Breast epithelium (tissue), 4 donors: ENCODE measurements at places on chromosomes 6 and 20. TPM values are rescaled to one million over a fixed set of nuclear protein-coding genes. Genes with fewer than 3 reads are reported as not detected.

DNA sequence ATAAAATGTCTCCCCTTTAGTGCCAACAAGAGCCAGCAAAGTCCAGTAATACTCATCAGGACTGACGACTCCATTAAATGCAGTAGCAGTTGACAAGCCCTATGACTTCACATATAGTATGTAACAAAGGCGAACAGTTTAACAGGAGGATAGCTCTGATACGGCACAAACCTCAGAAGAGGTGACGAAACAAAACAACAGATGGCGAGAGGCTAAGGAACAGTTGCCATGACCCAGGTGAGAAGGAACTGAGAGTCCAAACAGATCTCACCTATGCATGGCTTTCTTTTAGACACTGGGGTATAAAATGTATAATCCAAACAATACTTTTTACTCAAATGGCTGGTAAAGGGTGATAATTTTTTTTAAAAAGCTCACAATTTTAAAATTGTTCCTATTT is 37.1 kb downstream of the SYNE1 start:
- H3K27ac ChIP-seq: no peak overlapping the region
- H3K36me3 ChIP-seq: no peaks in the 10 kb centered on the region
- no peaks in the 10 kb centered on the region for H3K4me1 ChIP-seq
- H3K4me3 ChIP-seq: no peak overlapping the region
- H3K27me3 ChIP-seq: no peaks in the 10 kb centered on the region
- no peak for DNase-seq

- H3K36me3 ChIP-seq: no peaks in the 10 kb centered on the region
- H3K27ac ChIP-seq: no peak overlapping the region
Observed at GRCh38 chr6:54426995-54427394, 118.8 kb downstream of the TINAG start.

DNA sequence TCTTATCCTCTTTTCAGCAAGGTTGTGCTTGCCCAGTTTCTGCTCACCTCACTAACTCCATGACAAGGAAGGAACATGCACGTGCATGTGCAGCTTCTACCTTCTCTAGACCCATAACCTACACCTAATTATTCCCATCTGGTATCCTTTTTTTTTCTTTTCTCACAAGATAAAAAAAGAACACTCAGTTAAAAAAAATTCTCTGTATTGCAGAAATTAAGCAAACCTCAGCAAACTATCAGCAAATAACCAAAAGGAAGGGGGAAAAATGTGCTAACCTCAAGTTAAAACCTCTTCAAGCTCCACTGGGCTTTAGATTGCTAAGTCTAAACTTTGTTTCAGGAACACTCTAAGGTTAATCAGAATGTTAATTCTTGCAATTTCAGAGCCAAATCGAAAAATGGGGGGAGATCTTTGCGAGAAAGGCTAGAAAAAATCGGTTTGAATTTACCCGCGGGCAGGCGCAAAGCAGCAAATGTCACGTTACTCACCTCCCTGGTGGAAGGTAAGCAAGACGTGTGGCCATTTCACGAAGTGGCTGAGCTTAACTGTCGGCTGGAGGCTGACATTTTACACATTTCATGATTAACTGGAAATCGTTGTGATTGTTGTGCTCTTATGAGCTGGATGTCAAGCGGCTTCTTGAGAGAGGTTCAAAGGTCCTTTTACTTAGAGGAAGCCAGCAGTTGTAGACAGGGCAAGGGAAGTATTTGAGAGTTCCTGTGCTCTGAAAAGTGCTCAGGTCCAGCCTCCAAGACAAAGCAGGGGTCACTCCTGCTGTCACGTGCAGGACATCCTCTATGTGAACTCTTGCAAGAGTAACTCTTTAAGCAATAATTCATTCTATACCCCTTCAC is 19.1 kb downstream of the TFAP2B start:
- no peak overlapping the region for H3K4me3 ChIP-seq
- no peaks in the 10 kb centered on the region for H3K4me1 ChIP-seq
- no peaks in the 10 kb centered on the region for H3K27me3 ChIP-seq
- no peak for DNase-seq
- no peak overlapping the region for H3K27ac ChIP-seq

DNA sequence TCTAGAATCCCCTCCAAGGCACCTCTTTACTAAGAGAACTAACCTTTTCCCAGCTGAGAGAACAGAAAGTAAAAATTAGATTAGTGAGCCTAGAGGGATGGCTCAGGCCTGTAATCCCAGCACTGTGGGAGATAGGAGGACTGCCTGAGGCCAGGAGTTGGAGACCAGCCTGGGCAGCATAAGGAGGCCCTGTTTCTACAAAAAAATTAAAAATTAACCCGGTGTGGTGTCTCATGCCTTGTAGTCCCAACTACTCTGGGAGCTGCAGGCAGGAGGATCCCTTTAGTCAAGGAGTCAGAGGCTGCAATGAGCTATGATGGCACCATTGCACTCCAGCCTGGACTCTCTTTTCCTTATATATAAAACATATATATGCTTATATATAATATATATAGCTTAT is 5.5 kb upstream of the OOEP start:
- no peaks in the 10 kb centered on the region for H3K27me3 ChIP-seq
- H3K36me3 ChIP-seq: no peaks in the 10 kb centered on the region
- no peaks in the 10 kb centered on the region for H3K4me1 ChIP-seq
- no peak overlapping the region for H3K4me3 ChIP-seq
- DNase-seq: no peak

DNA sequence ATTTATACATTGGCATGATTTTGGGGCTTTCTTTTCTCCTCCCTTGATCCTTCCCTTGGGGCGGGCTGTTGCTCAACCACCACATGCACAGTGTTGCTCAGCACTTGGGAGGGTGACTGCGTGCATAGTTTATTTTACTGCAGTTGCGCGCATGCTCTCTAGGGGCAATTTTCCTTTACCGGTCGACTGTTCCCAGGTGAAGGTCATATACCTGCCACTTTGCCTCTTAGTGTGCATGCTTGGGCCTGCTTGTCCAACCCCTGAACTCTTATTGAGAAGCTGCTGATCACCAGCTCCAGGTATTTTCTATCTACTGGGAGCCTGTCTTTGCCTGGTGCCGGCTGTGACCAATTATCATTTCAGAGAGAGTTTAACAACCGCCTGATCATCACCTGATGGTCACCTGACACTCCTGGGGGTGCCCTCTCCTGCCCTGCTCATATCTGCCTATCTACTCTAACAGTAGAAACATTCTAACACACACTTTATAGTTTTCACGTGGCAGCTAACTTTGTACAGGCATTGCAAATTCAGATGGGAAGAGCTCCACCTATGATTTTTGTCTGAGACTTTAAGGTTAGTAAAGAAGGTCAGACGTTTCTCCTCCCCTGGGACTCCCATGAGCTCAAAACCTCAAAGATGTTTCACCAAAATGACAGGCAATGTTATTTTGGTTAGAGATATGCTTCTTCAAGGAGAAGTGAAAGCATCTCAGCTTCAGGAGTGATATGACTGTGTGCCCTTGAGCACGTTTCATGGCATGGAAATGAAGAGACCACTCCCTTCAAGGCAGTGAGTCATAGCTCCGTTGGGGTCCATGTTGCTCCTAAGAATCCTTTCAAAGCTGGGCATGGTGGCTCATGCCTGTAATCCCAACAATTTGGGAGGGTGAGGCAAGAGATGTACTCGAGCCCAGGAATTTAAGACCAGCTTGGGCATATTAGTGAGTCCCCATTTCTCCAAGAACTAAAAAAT is 227.5 kb upstream of the MYLIP start:
- no peak overlapping the region for H3K27ac ChIP-seq
- H3K4me1 ChIP-seq: no peaks in the 10 kb centered on the region
- no peak for DNase-seq
- H3K4me3 ChIP-seq: no peak overlapping the region
- no peaks in the 10 kb centered on the region for H3K27me3 ChIP-seq

DNA sequence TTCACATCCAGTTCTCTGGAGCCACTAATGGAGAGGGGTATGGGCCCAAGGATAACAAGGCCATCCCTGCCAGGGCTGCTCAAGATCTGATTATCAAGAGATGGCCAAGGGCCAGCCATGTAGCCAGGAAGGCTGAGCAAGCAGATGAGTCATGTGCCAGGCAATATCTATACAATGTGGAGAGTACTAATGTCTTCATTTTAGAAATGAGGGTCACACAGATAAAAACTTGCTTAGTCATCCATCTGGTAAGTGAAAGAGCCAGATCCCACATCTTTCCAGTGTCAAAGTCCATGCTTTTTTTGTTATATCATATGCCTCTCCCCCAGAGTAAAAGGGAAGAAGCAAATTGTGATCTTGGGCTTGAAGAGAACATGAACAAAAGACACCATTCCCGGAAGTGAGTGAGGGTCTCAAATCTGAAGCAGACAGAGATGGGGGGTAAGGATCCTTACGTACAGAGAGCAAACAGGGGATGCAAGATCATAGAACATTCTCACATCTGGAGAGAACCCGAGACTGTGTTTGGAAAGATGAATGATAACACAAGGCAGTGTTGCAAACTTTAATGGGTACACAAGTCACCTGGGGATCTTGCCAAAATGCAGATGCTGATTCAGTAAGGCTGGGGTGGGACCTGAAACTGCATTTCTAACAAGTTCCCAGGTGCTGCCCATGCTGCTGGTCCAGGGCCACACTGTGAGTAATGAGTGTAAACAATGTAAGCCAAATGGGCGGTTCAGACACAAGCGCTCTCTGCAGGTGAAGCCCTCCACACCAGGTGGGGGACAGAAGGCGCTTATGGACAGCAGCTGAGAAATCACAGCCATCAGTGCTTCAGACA is 20.0 kb upstream of the GSTA3 start:
- H3K4me3 ChIP-seq: no peak overlapping the region
- no peaks in the 10 kb centered on the region for H3K36me3 ChIP-seq
- no peaks in the 10 kb centered on the region for H3K4me1 ChIP-seq
- DNase-seq: no peak
- no peaks in the 10 kb centered on the region for H3K27me3 ChIP-seq

- no peak overlapping the region for H3K27ac ChIP-seq
- H3K4me1 ChIP-seq: no peaks in the 10 kb centered on the region
- no peak for DNase-seq
- H3K4me3 ChIP-seq: peak overlapping the region; percentile 34
Observed at GRCh38 chr6:44342052-44342451, 398 bp upstream of the SPATS1 start.

GPR6 gene
- total RNA-seq: not detected

BANF2 gene
- not detected for total RNA-seq

PAK5 gene
- total RNA-seq: not detected
